Right cardiac atrium (tissue), 5 donors: ENCODE measurements at places on chromosomes 4 and X.
A peak's percentile ranks its signal among the peaks of the same experiment; 100 is the strongest.

GRCh38 chr4:87030755-87031441 is 96.1 kb downstream of the AFF1 start:
- no peak for DNase-seq

GRCh38 chr4:141659539-141659938 is 23.2 kb downstream of the IL15 start:
- no peak for DNase-seq

- DNase-seq = no peak
Observed at GRCh38 chrX:54074826-54075225, 30.6 kb upstream of the PHF8 start.

DNA sequence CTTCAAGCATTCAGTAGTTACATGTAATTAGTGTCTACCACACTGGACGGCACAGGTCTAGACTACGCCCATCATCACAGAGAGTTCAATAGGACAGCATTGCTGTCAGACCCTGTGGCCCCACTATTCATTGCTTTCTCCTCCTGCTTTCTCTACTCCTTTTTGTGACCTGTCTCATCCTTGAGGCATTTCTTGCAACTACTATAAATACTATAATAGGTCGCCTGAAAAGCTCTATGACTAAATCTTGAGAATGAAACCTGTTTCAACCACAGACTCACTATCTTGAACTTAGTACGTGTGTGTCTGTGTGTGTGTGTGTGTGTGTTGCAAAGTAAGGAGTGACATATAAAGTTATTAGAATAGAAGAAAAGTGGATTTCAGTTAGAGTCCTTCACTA is 252.9 kb upstream of the KLF3 start:
- no peak for DNase-seq

DNA sequence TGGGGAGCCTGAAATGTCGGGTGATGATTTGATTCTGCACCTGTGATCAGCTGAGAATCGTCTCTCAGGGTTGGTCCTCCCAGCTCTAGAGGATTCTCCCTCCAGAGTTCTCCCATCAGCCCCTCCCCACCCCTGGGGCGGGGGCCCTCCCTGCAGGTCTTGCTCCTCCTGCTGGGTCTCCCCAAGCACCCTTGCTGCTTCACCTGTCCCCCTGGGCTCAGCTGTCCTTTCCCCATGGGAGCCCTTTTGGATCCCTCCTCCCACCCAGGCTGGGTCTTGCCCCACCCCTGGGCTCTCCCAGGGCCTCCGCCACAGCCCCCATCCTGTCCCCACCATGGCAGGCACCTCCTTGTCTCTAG is 22.2 kb downstream of the PSAPL1 start:
- DNase-seq = peak; percentile 17

DNA sequence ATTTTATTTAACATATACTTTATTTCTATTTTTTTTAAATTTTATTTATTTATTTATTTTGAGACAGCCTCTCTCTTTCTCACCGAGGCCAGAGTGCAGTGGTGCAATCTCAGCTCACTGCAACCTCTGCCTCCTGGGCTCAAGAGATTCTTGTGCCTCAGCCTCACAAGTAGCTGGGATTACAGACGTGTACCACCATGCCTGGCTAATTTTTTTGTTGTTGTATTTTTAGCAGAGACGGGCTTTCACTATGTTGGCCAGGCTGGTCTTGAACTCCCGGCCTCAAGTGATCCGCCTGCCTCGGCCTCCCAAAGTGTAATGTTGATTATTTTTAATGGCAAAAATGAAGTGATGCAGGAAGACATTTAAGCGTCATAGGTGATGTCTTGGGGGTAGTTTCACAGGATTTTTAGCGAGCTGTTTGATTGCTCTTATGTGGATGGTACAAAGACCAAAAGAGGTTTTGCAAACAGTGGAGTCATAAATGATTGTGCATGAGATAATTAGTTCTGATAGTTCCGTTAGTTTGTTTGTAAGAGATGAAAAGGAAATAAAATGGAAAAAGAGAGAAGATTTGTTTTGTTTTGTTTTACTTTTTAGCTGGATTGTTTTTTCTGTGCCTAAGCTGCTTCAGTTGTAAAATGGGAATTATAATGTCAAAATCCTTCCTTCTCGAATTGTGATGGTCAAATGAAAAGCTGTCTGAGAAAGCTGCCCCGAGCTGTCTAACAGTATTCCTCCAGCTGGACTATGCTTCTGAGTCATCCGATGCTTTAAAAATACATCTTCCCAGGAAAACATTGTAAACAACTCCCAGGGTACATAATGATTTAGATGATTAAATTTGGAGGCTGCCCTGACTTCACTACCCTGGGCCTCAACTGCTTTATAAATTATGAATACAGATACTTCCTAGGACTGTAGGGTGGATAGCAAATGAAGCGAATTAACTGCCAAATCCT is 14.7 kb downstream of the RHOH start:
- DNase-seq = no peak

GRCh38 chr4:74123065-74123728 is 24.2 kb upstream of the CXCL2 start:
- peak; percentile 52 for DNase-seq

GRCh38 chr4:77201857-77202256 is 44.9 kb downstream of the CCNG2 start:
- DNase-seq = no peak

- DNase-seq = no peak
Observed at GRCh38 chrX:153933748-153934147, 1.1 kb downstream of the NAA10 start.

GRCh38 chrX:49695276-49696180 is at the start of gene PAGE1:
PAGE1 (minus strand) TSS chrX:49695984; CDS start chrX:49694770, 1,214 bp downstream.
- peak; percentile 34 for DNase-seq

DNA sequence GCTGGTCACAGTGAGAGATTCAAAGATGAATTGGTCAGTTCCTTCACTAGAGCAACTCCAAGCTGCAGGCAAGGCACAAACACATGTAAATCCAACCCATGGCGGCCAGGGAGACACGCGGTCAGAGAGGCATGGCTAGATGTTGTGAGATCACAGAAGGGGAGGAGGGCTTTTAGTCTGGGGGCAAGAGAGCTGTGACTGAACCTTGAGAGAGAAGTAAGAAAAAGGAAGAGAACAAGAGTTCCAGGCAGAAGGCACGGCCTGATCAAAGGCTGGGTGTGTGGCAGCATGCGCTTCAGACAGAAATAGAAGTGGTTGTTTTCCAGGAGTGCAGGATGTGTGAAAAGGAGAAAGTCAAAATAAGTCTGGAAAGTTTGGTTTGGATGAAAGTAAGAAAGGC is 15.9 kb downstream of the CCDC149 start:
- DNase-seq = no peak

DNA sequence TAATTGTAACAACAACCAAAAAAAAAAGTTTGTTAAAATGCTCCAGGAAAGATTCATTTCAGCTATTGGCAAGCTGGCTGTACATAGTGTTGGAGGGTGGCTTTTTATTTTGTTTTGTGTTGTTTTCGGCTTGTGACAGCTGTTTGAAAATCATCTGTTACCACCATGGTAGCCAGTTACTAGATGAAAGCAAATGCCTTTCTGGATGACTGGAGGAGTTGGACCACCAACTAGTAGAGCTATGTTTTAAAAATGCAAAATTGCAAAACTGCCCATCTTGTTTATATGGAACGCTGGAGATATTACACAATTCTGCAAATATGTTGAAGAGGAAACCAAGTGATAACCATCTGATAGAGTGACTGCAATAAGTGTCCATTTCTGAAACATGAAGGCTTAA is 53.2 kb upstream of the TNIP3 start:
- no peak for DNase-seq

DNA sequence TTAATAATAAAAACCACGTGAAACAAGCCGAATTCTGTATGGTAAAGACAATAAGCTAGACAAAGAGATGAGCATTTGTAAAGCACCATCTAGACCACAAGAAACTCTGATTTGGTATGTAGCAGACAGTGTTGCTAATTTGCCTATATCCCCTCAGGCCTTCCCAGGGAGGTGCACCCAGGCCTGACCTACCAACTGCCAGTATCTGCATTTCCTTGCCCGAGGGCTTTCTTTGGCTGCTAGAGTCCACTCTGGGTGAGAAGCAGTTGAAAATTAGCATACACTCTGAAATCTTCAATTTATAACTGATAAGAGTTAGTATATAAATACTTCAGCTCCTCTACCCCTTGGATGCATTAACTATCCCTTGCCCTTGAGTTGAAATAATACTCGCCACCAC is 37.4 kb upstream of the IL1RAPL1 start:
- DNase-seq = no peak

- DNase-seq = no peak
Observed at GRCh38 chrX:53831662-53832635, 145.4 kb upstream of the HUWE1 start.

DNA sequence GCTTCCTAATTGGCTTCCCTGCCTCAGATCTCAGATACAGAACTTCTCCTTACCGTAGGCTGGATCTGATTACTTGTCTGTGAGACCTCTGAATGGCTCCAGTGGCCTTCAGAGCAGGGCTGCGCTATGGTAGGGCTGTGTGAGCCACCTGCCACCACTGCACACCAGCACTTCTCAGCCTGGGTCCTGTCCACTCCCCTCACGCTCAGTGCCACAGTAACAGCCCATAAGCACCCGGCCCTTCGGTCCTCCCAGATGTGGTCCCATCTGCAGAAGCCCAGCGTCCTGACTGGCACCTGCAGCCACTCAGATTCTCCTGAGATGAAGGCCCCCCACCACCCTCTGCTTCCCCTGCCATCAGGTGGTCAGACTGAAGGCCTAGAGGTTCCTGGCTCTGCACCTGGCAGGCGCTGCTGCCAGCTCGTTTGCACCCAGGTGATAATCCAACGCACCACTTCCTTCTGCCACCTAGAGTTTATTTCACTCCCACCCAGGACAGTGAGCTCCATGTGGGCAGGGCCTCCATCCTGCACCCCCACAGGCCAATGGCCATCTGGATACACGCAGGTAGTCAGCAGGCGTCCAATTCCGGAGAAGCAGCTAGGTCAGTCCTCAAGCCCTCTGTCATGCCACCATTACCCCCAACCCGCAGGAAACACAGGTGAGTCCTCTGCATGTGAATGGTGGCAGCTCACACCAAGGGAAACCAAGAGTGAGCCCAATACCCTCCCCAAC is 5.4 kb downstream of the WDR1 start:
- DNase-seq = no peak

GRCh38 chrX:111010111-111010510 is 85.9 kb upstream of the PAK3 start:
- DNase-seq = no peak

DNA sequence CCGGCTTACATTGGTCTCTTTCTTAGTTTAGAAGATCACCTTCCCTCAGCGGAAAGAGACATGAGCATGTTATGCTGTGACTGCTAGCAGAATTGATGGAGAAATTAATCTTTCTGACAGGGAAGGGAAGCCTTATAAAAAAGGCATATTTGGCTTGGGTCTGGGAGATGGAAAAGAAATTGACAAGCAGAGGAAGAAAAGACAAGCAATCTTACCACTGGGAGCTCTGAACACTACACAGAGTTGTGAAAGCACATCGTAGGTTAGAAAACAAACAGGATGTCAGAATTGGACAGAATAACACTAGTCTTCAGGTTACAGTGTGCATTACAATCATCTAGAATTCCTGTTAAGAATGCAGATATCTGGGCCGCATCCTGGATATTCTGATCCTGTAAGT is 1493.8 kb upstream of the IGFBP7 start:
- DNase-seq = no peak

DNA sequence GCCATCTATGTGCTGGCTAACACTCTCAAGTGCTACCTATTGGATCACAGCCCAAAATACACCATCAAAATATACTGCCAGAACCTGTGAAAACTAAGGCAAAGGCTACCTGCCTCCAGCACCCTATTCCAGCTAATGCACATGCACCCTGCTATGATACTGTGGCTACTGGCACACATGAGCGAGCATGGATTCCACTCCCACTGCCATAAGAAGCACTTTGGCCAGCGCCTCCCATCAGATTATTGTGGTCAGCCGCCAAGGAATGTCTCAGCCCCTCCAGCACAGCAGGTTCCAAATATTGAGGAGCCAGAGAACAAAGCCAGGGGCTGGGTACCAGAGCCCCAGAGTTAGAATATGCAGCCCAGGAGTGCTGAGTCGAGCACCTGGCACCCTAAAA is 32.5 kb upstream of the TMPRSS11F start:
- no peak for DNase-seq

GRCh38 chrX:54885740-54886139 is 34.9 kb upstream of the TRO start:
- no peak for DNase-seq

GRCh38 chr4:183149616-183150539 is 50.8 kb downstream of the WWC2 start:
- DNase-seq = no peak

GRCh38 chr4:73868206-73869129 is 725 bp upstream of the CXCL1 start:
- no peak for DNase-seq

GRCh38 chrX:18654875-18655836 is 16.8 kb downstream of the RS1 start:
- no peak for DNase-seq

DNA sequence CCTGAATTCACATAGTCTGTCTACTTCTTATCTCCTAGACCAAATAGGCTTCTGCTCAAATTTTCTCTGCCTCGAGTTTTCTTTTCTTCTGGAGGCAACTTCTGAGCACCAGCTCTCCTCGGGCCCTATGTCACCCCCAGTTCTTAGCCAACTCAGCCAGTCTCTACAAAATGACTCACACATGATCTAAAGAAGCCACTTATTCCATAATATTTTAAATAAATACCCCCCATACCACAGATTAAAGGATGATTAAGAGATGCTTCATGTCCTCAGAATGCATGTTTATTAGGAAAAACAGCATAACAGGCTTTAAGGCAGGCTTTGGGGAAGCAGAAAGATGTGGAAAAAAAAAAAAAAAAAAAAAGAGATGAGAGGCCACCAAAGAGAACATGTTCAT is 36.6 kb upstream of the DDX53 start:
- DNase-seq = no peak

GRCh38 chrX:22665818-22666217 is 333.9 kb upstream of the DDX53 start:
- DNase-seq = no peak

GRCh38 chr4:122195718-122196117 is 43.6 kb downstream of the BLTP1 start:
- DNase-seq = no peak

DNA sequence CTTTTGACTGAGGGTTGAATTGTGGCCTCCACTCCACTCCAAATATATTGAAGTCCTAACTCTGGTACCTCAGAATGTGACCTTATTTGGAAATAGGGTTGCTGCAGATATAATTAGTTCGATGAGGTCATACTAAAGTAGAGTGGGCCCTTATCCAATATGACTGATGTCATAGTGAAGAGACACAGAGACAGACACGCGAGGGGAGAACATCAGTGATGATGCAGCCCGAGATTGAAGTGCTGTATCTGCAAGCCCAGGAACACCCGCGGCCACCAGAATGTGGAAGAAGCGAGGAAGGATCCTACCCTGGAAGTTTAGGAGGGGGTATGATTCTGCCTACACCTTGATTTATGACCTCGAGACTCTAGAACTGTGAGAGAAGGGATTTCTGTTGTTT is 279.0 kb downstream of the ANKRD50 start:
- DNase-seq = no peak

DNA sequence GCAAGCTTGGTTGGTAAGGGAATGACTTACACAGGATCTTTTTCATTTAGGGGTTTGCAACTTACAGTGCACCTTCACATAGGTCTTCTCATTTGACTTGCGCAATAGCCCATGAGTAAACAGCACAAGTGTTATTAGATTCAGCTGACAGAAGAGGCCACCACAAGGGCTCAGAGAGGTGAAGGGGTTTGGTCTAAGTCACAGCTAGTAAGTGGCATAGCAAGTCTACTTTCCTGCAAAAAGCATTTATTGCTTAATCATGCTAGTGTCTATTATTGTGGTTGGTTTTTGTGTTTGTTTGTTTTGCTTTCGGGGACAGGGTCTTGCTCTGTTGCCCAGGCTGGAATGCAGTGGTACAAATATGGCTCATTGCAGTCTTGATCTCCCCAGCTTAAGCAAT is 83.3 kb downstream of the SPRY1 start:
- DNase-seq = no peak
